ENCODE measurements at places on chromosomes 7 and 10.

DNA sequence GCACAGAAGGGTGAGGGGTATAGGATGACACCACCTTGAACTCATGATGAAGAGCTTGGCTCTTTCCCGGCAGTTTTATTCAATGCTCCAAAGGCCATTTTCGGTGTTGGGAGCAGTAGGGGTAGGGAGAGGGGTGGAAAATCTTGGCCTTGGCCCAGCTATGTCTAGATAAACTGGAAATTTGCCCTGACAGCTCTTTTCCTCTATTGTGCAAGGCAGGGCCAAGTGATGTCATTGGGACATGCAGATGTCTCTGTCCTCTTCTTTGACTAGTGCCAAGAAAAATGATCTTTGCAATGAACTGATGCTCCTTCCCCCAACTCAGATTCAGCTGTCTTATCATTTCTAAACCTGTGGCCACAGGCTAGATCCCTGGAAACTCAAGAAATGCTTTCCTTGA, 27.7 kb upstream of the PRKCQ start:
- DNase-seq = no peak

DNA sequence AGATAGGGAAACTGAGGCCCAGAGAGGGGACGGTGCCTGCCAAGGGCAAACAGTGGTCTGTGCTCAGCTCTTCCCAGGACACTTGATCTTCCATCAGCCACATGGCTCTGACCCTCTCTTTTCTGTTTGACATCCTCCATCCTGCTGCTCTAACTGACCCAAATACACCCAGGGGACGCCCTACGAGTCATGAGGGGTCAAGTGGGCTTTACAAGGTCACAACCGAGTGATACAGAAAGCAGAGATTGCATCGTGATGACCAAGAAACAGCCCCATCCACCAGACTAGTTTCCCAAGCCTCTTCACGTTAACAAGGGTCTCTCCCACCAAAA, 131.2 kb upstream of the UNC5B start:
- DNase-seq = no peak

DNA sequence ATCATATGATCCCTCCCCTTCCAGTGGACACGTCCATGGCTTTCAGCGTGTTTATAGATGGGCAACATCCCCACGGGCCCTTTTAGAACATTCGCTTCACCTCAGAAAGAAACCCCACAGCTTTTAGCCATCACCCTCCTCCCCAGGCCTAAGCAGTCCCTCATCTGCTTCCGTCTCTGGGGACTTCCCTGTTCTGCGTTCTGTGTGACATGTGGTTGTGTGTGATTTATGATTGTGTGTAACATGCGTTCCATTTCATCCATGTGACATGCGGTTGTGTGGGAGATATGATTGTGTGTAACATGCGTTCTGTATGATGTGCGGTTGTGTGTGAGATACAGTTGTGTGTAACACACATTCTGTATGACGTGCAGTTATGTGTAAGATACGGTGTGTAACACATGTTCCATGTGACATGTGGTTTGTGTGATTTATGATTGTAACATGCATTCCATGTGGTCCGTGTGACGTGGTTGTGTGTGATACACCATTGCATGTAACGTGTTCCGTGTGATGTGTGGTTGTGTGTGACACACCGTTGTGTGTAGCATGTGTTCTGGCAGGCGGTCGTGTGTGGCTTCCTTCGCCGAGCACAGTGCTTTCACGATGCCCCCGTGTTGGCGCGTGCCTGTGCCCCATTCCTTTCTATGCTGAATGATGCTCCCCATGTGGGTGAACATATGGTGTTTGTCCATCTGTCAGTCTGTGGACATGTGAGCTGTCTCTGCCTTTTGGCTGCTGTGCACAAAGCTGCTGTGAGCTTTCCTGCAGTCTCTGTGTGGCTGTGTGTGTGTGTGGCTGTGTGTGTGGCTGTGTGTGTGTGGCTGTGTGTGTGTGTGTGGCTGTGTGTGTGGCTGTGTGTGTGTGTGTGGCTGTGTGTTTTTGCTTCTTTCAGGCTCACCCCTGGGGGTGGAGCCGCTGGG, 26.2 kb downstream of the PWWP2B start:
- no peak for DNase-seq

GRCh38 chr10:122331615-122332446, 42.7 kb upstream of the PLEKHA1 start:
- no peak for DNase-seq

DNA sequence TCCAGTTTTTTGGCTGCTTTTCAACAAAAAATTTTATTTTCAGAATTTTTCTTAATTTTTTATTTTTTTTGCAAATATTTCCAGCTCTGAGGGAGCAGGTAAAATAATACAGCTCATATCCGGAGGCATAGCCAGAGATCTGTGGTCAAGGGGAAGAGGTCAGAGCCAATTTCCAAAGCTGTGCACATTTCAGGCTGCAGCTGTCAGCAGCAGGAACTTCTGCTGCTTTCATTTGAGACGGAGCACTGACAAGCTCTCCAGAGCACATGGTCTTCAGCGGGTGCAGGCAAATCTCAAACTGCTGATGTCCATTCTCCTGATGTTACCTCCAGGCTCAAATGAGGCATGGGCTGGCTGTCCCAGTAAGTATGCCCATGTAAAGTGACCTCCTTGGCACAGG, 31.1 kb downstream of the SLC26A4 start:
- DNase-seq = no peak

Measured in EL (cell line).